Stimulated activated CD8-positive, alpha-beta memory T cell treated with anti-CD3 and anti-CD28 coated beads, Interleukin-12 subunit alpha, Interleukin-12 subunit beta, amount 100 ng/mL, for 1 hour (primary cell): ENCODE measurements at places on chromosomes 5 and 9.

DNA sequence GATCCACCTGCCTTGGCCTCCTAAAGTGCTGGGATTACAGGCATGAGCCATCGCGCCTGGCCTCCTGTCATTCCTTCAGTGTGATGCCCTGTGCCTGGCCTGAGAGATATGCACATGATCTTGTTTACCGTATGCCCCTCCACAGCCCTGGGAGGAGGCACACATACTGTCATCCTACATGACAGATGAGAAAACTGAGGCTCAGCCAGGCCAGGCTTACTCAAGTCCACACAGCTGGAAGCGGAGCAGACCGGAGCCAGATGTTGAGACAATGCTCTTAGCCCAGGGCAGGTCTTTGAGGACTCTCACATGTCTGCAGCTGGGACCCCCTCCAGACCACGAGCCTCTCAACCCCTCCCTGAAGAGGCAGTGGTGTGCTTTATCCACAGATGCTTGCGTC lies 38.7 kb upstream of the SH3PXD2B start:
- no peak for DNase-seq

GRCh38 chr9:91530829-91531228 lies 107.2 kb upstream of the NFIL3 start:
- DNase-seq, result no peak

- DNase-seq, result no peak
Measured at GRCh38 chr9:134655101-134655500, 13.5 kb downstream of the COL5A1 start.

- DNase-seq, result no peak
Measured at GRCh38 chr5:120621339-120621738, 157.2 kb downstream of the PRR16 start.

GRCh38 chr5:143208365-143208641 lies 195.2 kb downstream of the NR3C1 start:
- DNase-seq, result no peak

- peak; percentile 1 for DNase-seq
Measured at GRCh38 chr9:124551472-124552272, 44.5 kb upstream of the NR5A1 start.
